ENCODE measurements at places on chromosomes 13 and 19. TPM values are rescaled to one million over a fixed set of nuclear protein-coding genes. Genes with fewer than 3 reads are reported as not detected.

GRCh38 chr13:25765266-25765665, 286.6 kb downstream of the SHISA2 start:
- H3K36me3 ChIP-seq, result no peaks in the 10 kb centered on the region
- no peak overlapping the region for H3K27ac ChIP-seq
- H3K27me3 ChIP-seq, result no peaks in the 10 kb centered on the region

Gene DIAPH3
- total RNA-seq, result 7.1 TPM

GRCh38 chr13:29474991-29475390, 120.5 kb downstream of the SLC7A1 start:
- no peaks in the 10 kb centered on the region for H3K27me3 ChIP-seq
- H3K36me3 ChIP-seq, result no peaks in the 10 kb centered on the region
- H3K4me3 ChIP-seq, result no peak overlapping the region
- H3K27ac ChIP-seq, result no peak overlapping the region
- H3K4me1 ChIP-seq, result no peaks in the 10 kb centered on the region

Gene VSTM1
- not detected for total RNA-seq

Gene TYROBP
- 155 TPM for total RNA-seq

GRCh38 chr13:23087880-23088279, 92.9 kb upstream of the SGCG start:
- no peak overlapping the region for H3K27ac ChIP-seq
- DNase-seq, result no peak
- H3K27me3 ChIP-seq, result no peaks in the 10 kb centered on the region
- no peak overlapping the region for H3K4me3 ChIP-seq
- no peaks in the 10 kb centered on the region for H3K4me1 ChIP-seq

DNA sequence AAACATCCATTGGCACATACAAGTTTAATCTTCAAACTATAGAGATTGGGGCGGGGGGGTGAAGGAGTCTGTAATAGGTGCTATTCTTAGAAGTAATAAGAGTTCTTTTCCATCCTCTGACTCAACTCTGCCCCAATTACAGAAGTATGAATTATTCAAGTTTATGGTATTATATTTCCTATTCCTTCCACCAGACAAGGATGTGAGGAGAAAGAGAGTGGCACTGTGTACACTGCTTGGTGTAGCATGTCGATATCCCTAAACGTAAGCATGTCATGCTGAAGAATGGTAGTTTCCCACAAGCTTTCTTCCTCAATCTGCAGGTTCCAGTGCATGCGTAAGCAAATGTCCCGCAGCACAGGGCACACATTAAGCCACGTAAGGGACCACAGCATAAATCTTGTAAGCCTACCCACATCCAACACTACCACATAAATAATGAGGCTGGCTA, 14.1 kb downstream of the BRD4 start:
- H3K27me3 ChIP-seq, result no peaks in the 10 kb centered on the region
- peaks cover 97% of the 10 kb centered on the region for H3K4me1 ChIP-seq
- peak overlapping the region; percentile 68 for H3K27ac ChIP-seq
- H3K36me3 ChIP-seq, result no peaks in the 10 kb centered on the region
- no peak for DNase-seq

DNA sequence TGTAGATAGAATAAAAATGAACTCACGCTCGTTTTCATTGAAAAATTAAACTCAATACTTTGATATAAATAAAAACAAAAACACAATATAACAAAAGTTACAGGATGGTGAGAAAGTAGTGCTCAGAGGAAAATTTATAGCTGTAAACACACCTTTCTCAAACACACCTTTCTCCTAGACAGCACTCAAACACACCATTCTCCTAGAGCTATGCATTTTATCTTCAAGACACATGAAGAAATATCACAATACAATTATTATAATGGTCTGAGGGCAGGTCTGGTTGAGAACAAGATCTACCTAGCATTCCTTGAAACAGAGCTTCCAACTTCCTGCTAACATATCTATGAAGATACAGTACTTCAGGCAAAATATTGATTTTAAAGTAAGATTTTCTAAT, 183.4 kb upstream of the NBEA start:
- H3K27me3 ChIP-seq, result no peaks in the 10 kb centered on the region
- no peak overlapping the region for H3K4me3 ChIP-seq
- H3K27ac ChIP-seq, result no peak overlapping the region
- H3K4me1 ChIP-seq, result peaks cover 7% of the 10 kb centered on the region
- H3K36me3 ChIP-seq, result no peaks in the 10 kb centered on the region
- no peak for DNase-seq

- no peak for DNase-seq
- no peaks in the 10 kb centered on the region for H3K27me3 ChIP-seq
- no peaks in the 10 kb centered on the region for H3K36me3 ChIP-seq
- no peak overlapping the region for H3K27ac ChIP-seq
- H3K4me1 ChIP-seq, result no peaks in the 10 kb centered on the region
- H3K4me3 ChIP-seq, result no peak overlapping the region
Measured at GRCh38 chr13:99723878-99724277, 222.6 kb downstream of the TM9SF2 start.

Gene C13orf42
- total RNA-seq, result not detected

Gene TMEM150B
- 6.8 TPM for total RNA-seq

GRCh38 chr13:77184455-77184854, 142.4 kb downstream of the MYCBP2 start:
- no peak for DNase-seq
- H3K27me3 ChIP-seq, result no peaks in the 10 kb centered on the region
- H3K4me1 ChIP-seq, result no peaks in the 10 kb centered on the region

GRCh38 chr13:39820606-39821005, 165.1 kb downstream of the COG6 start:
- DNase-seq, result no peak
- H3K4me1 ChIP-seq, result no peaks in the 10 kb centered on the region
- H3K4me3 ChIP-seq, result no peak overlapping the region
- no peaks in the 10 kb centered on the region for H3K36me3 ChIP-seq

DNA sequence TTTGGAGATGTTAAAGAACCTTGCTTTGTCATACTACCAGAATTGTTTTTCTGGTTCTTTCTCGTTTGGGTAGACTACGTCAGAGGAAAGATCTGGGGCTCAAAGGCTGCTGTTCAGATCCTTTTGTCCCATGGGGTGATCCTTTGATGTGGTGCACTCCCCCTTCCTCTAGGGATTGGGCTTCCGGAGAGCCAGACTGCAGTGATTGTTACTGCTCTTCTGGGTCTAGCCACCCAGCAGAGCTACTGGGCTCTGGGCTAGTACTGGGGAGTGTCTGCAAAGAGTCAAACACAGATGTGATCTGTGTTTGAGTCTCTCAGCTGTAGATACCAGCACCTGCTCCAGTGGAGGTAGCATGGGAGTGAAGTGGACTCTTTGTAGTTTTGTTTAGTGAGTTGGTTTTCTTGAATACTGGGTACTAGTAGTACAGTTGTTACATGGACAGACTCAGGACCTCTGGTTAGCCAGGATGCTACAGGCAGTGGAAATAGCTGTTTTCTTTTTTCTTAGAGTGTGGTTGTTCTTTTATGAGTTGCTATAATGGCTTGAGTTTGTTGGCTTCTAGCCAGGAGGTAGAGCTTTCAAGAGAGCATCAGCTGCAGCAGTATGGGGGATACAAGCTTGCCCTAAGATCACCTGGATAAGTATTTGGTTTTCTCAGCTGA, 34.4 kb downstream of the DNAJC15 start:
- peaks cover 31% of the 10 kb centered on the region for H3K4me1 ChIP-seq
- no peaks in the 10 kb centered on the region for H3K27me3 ChIP-seq
- no peak overlapping the region for H3K4me3 ChIP-seq

Gene KRTDAP
- 29.6 TPM for total RNA-seq

- no peak for DNase-seq
- H3K27ac ChIP-seq, result no peak overlapping the region
- H3K36me3 ChIP-seq, result no peaks in the 10 kb centered on the region
- H3K27me3 ChIP-seq, result no peaks in the 10 kb centered on the region
- no peak overlapping the region for H3K4me3 ChIP-seq
Measured at GRCh38 chr13:61901946-61902541, 486.4 kb upstream of the PCDH20 start.

GRCh38 chr19:18362934-18363542, 22.6 kb downstream of the PGPEP1 start:
- no peaks in the 10 kb centered on the region for H3K27me3 ChIP-seq
- H3K4me3 ChIP-seq, result no peak overlapping the region
- no peak overlapping the region for H3K27ac ChIP-seq
- no peak for DNase-seq

GRCh38 chr19:6720369-6721137, at the start of gene C3:
TSS of gene C3 (minus strand) at chr19:6720650. CDS start at chr19:6720589, 61 bp downstream.
- H3K36me3 ChIP-seq, result no peaks in the 10 kb centered on the region
- peaks cover 5% of the 10 kb centered on the region for H3K4me1 ChIP-seq
- H3K4me3 ChIP-seq, result no peak within 1 kb of the TSS
- no peak for DNase-seq
- H3K27me3 ChIP-seq, result no peaks in the 10 kb centered on the region

Gene CPB2
- not detected for total RNA-seq

GRCh38 chr19:4124638-4125037, 716 bp upstream of the MAP2K2 start:
- no peak overlapping the region for H3K27ac ChIP-seq
- peak overlapping the region; percentile 95 for H3K4me3 ChIP-seq
- no peaks in the 10 kb centered on the region for H3K27me3 ChIP-seq
- DNase-seq, result no peak

- no peak for DNase-seq
- H3K27me3 ChIP-seq, result no peaks in the 10 kb centered on the region
- no peaks in the 10 kb centered on the region for H3K36me3 ChIP-seq
- H3K27ac ChIP-seq, result peak overlapping the region; percentile 84
Measured at GRCh38 chr19:38975861-38976271, 324 bp upstream of the FBXO17 start.

Gene SIGLEC5
- not detected for total RNA-seq

Gene ITGBL1
- total RNA-seq, result 179 TPM

GRCh38 chr19:45137179-45137761, 23.5 kb downstream of the NKPD1 start:
- DNase-seq, result no peak
- no peaks in the 10 kb centered on the region for H3K27me3 ChIP-seq
- H3K4me3 ChIP-seq, result no peak overlapping the region
- H3K4me1 ChIP-seq, result no peaks in the 10 kb centered on the region
- peaks cover 11% of the 10 kb centered on the region for H3K36me3 ChIP-seq
- no peak overlapping the region for H3K27ac ChIP-seq

- no peaks in the 10 kb centered on the region for H3K36me3 ChIP-seq
- no peaks in the 10 kb centered on the region for H3K27me3 ChIP-seq
- no peak overlapping the region for H3K27ac ChIP-seq
- no peak overlapping the region for H3K4me3 ChIP-seq
Measured at GRCh38 chr13:54373211-54373610, 1344.6 kb downstream of the OLFM4 start.

Gene KLK5
- not detected for total RNA-seq

DNA sequence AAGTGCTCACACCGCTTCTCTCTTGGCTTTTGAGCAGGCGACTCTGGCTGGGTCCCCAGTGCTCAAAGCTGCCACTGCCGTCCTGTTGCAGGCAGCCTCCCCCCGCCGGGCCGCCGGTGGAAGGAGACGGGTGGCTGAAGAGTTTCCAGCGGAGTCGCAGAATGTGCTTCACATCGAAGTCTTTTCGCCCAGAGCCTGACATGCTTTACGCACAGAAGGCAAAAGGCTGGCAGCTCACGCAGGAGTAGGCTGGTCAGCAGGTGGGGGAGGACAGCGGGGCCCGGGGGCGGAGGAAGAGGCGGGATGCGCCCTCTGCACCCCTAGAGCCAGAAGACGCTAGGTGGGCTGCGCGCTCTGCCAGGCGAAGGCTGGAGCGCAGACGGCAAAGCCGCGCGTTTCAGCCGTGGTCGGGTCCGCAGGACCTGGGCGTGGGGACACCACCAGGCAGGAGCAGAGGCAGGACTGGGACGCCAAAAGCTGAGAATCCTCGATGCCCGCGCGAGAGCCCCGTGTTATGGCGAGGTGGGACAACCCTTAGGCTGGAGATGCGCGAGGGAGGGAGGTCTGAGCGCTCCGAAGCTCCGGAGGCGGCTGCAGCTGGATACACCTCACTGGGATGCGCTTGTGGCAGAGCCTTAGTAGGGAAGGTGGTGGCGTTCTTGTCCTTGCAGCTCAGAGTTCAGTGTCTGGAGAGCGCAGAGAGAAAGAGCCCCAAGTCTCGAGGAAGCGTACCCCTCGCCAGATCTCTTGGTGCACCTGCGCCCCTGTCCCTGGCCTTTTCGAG, at the start of gene ATXN8OS:
TSS of gene ATXN8OS (plus strand) at position 329 of the 784 bp plus-strand sequence.
- no peak for DNase-seq
- H3K27me3 ChIP-seq, result no peaks in the 10 kb centered on the region
- H3K27ac ChIP-seq, result no peak within 1 kb of the TSS
- H3K4me3 ChIP-seq, result no peak within 1 kb of the TSS
- no peaks in the 10 kb centered on the region for H3K36me3 ChIP-seq

DNA sequence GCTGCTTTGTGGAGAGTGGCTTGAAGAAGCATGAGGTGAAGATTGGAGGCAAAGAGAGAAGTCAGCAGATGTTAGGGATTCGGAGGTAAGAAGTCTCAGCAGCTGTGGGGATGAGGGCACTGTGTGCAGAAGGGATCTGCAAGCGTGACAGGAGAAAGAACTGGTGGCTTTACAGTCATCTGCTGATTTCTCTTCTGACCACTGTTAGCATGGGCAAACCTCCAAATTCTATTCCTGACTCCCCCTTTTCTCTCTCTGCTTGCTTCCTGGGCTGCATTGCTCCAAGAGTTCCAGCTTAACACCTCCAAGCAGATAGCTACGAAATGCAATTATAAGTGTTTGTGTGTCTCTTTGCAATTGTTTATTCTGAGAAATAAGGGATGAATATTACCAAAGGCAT, 159.6 kb downstream of the GGACT start:
- H3K27ac ChIP-seq, result no peak overlapping the region
- H3K27me3 ChIP-seq, result no peaks in the 10 kb centered on the region
- H3K4me1 ChIP-seq, result no peaks in the 10 kb centered on the region
- no peak for DNase-seq
- H3K4me3 ChIP-seq, result no peak overlapping the region
- no peaks in the 10 kb centered on the region for H3K36me3 ChIP-seq

GRCh38 chr19:21432590-21432989, 35.7 kb downstream of the ZNF493 start:
- DNase-seq, result no peak
- no peak overlapping the region for H3K4me3 ChIP-seq
- H3K27me3 ChIP-seq, result no peaks in the 10 kb centered on the region
- peaks cover 14% of the 10 kb centered on the region for H3K4me1 ChIP-seq
- no peaks in the 10 kb centered on the region for H3K36me3 ChIP-seq

DNA sequence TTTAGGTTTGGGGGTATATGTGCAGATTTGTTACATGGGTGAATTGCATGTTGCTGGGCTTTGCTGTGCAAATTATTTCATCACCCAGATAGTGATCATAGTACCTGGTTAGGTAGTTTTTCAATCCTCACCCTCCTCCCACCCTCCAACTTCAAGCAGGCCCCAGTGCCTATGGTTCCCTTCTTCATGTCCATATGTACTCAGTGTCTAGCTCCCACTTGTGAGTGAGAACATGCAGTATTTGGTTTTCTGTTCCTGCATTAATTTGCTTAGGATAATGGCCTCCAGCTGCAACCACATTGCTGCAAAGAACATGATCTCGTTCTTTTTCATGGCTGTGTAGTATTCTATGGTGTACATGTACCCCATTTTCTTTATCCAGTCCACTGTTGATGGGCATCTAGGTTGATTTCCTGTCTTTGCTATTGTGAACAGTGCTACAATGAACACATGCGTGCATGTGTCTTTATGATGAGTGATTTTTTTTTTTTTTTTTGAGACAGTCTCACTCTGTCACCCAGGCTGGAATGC, 42.9 kb upstream of the POMP start:
- H3K4me3 ChIP-seq, result no peak overlapping the region
- H3K27ac ChIP-seq, result no peak overlapping the region
- DNase-seq, result no peak
- H3K27me3 ChIP-seq, result no peaks in the 10 kb centered on the region
- no peaks in the 10 kb centered on the region for H3K36me3 ChIP-seq
- no peaks in the 10 kb centered on the region for H3K4me1 ChIP-seq

Measured in thoracic aorta (tissue), 2 donors.